ENCODE measurements at places on chromosomes 7 and 10.
A peak's percentile ranks its signal among the peaks of the same experiment; 100 is the strongest.

DNA sequence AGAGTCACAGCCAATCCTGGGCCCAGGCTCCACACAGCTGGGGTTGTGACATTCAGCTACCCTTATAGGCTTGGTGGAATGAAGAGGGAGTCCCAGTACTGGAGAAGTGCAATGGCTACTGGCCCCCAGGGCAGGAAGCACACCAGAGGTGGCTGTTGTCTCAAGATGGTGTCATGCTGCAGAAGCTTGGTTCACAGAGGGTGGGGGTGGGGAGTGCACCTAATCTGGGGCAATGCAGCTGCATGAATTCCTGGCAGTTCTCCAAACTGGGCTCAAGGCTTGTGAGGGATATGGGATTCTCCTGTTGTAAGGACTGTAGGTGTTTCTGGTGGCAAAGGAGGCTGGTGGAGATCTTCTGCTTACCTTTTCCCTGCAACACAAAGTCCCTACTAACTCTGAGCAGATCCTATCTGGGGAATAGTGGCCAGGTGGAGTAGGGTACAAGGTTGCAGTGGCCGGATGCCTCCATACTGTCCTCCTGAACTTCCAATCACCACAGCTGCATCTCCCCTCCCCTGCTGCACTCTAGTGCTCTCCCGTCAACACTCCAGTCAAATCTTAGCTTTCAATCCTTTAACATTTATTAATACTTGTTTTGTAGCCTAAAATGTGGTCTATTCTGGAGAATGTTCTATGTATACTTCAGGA is 27.4 kb upstream of the PLA2G12B start:
- DNase-seq = no peak

- no peak for DNase-seq
These were observed at the start of gene CPXM2 for GRCh38 chr10:123891144-123892071. CPXM2 (minus strand) TSS chr10:123891807; CDS start chr10:123891659, 148 bp downstream.

DNA sequence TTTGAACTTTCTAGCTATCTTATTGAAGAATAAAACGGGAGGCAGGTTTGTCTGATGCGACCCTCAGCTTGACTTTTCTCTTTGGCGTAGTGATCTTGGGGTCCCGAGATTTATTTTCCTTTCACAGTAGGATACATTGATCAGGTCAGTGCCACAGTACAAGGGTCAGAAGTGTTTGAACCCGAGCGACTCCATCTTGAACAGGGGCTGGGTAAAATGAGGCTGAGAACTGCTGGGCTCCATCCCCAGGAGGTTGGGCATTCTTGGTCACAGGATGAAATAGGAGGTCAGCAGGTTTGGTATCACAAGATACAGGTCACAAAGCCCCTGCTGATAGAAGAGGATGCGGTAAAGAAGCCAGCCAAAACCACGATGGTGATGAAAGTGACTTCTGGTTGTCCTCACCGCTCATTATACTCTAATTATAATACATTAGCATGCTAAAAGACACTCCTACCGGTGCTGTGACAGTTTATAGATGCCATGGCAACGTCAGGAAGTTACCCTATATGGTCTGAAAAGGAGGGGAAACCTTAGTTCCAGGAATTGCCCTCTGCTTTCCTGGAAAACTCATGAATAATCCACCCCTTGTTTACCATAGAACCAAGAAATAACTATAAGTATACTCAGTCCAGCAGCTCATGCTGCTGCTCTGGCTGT is 3.0 kb upstream of the TECPR1 start:
- DNase-seq = peak; percentile 52

- DNase-seq = no peak
These were observed 49.2 kb downstream of the RHOBTB1 start for GRCh38 chr10:60894786-60895185.

- DNase-seq = no peak
These were observed 477.9 kb downstream of the RPS24 start for GRCh38 chr10:78511324-78512204.
